ENCODE measurements at places on chromosomes 1 and 21. TPM values are rescaled to one million over a fixed set of nuclear protein-coding genes. Genes with fewer than 3 reads are reported as not detected.

DNA sequence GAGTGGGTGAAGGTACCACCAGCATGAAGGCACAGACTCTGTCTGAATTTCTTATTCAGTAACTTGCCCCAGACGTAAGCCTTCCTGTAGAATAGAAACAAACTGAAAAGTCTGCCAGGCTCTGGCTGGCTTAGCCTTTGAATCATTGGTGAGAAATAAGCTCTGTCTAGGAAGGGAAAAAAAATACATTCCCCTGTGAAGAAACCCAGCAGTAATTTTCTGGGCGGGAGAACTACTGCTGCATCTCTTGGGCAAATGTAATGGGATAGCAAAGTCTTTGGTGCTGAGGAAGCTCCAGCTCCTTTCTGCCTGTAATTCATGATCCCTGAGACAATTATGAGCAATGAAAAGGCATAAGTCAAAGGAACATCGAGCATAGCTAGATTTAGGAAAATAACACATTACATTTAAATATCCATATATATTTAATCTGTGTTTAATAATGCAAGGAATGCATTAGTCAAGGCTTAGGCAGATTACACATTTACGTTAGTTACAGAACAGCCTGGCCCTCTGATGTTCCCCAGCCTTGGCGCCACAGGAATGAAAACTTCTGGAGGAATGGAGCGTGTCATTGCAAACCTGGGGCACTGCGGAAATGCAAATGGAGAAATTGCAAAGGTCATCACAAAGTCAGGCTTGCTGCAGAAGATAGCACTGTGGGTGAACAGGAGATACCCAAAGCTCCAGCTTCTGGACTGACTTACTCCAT, 216.3 kb upstream of the CAMK1G start:
- peaks cover 9% of the 10 kb centered on the region for H3K4me1 ChIP-seq
- H3K27ac ChIP-seq = no peak overlapping the region
- no peaks in the 10 kb centered on the region for H3K36me3 ChIP-seq
- DNase-seq = no peak
- no peak overlapping the region for H3K4me3 ChIP-seq

GRCh38 chr1:227744668-227745067, 9.4 kb downstream of the SNAP47 start:
- H3K27ac ChIP-seq = no peak overlapping the region
- peaks cover 33% of the 10 kb centered on the region for H3K4me1 ChIP-seq
- no peaks in the 10 kb centered on the region for H3K27me3 ChIP-seq
- H3K36me3 ChIP-seq = peaks cover 9% of the 10 kb centered on the region

GRCh38 chr1:244214009-244214967, 163.2 kb downstream of the ZBTB18 start:
- peak; percentile 77 for DNase-seq
- H3K27ac ChIP-seq = peak overlapping the region; percentile 65

DNA sequence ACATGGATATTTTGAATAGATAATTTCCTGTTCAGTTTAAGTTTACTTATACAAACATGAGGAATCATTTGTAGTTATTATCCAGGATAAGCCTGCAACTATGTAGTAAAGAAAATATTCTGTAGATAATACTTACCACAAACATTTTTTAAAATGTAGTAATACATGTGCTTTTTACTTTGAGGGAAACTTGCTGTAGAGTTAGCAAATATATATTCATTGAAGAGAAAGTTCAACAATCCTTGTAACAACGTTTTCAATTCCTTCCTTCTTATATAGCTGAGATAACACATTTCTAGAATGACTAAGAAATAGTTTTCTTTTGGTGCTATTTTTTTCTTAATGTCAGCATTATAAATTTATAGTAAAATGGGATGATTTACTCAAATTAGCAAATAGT, 664.6 kb upstream of the ADAMTS5 start:
- no peak overlapping the region for H3K27ac ChIP-seq
- no peaks in the 10 kb centered on the region for H3K27me3 ChIP-seq
- H3K4me1 ChIP-seq = peaks cover 5% of the 10 kb centered on the region
- DNase-seq = no peak
- H3K4me3 ChIP-seq = no peak overlapping the region
- no peaks in the 10 kb centered on the region for H3K36me3 ChIP-seq

- H3K36me3 ChIP-seq = peaks cover 59% of the 10 kb centered on the region
- no peak overlapping the region for H3K4me3 ChIP-seq
These were observed 2.8 kb downstream of the PPIH start for GRCh38 chr1:42660907-42661500.

- H3K27me3 ChIP-seq = no peaks in the 10 kb centered on the region
- no peaks in the 10 kb centered on the region for H3K4me1 ChIP-seq
- no peak overlapping the region for H3K4me3 ChIP-seq
- H3K27ac ChIP-seq = no peak overlapping the region
- DNase-seq = no peak
These were observed 13.0 kb downstream of the TRAF5 start for GRCh38 chr1:211339631-211340041.

DNA sequence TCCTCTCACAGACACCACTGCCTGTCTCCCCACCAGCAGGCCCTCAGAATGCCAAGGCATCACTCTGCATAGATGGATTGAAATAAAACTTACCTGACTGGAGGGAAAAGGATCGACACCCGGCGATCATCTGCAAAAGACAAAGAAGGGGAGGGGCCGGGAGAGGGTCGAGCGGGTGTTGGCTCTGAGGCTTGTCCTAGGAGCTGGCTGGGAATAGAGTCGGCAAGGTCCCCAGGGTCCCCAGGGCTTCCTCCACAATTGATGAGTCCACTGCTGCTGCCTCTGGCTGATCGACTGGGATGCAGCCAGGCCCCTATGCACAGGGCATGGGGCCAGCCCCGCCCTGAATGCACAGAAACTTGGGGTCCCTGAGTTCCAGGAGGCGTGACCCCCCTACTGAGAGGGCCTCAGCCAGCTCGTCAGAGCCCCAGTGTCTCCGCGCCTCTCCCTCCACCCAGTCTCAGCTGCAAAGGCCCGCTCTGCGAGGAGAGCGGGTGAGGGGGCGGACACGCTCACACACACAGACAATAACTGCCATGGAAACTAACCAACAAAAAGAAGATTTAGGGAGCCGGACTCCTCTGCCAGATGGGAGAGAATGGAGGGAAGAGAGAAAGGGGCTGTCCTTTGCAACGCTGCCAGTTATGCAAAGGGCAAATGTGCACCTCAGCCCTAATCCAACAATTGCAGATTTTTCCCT, at the start of gene KLHDC8A:
TSS of gene KLHDC8A (minus strand) at position 483 of the 700 bp plus-strand sequence. CDS start 13,318 bp downstream, outside the sequence.
- H3K27ac ChIP-seq = no peak within 1 kb of the TSS
- DNase-seq = no peak
- peaks cover 12% of the 10 kb centered on the region for H3K4me1 ChIP-seq
- no peaks in the 10 kb centered on the region for H3K36me3 ChIP-seq
- H3K27me3 ChIP-seq = peaks cover 11% of the 10 kb centered on the region
- no peak within 1 kb of the TSS for H3K4me3 ChIP-seq

- no peaks in the 10 kb centered on the region for H3K27me3 ChIP-seq
- H3K27ac ChIP-seq = no peak overlapping the region
- H3K4me1 ChIP-seq = peaks cover 6% of the 10 kb centered on the region
- no peak for DNase-seq
- H3K4me3 ChIP-seq = no peak overlapping the region
- no peaks in the 10 kb centered on the region for H3K36me3 ChIP-seq
These were observed 64.5 kb upstream of the ABCG1 start for GRCh38 chr21:42154237-42155044.

DNA sequence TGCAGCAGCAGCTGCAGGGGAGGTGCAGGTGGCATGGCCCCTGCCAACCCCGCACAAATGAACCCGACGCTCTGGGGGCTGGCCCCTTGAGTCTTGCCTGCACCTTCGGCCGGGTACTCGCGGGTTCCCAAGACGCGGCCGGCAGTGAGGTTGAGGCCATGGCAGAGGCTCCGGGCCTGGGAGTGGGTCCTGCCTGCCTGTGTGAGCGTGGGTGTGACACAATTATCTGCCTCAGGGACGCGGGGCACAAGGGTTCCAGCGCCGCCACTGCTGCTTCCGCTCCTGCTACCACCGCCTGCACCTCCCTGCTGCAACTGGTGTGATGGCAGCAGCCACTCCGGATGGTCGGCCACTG, 20.9 kb upstream of the TGFB2 start:
- H3K27me3 ChIP-seq = no peaks in the 10 kb centered on the region
- no peak for DNase-seq
- no peak overlapping the region for H3K27ac ChIP-seq
- no peak overlapping the region for H3K4me3 ChIP-seq

DNA sequence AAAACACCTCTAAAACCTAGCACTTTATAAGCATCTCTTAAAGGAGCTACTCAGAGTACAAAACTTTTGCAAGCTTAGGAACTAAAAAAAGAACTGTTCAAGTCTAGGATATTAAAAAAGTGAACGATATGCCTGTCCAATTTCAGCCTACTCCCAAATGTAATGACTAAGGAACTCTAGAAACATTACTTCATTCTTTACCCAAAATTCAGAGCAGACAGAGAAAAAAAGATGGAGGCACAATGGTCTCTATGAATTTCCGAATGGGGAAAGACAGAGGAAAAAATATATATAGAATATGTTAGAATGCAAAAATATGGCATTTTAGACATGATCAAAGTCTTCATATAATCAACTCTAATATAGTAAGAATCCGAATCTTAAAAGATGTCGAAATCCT, 61.2 kb downstream of the TP53BP2 start:
- H3K4me3 ChIP-seq = no peak overlapping the region
- DNase-seq = no peak
- H3K27ac ChIP-seq = no peak overlapping the region
- H3K27me3 ChIP-seq = no peaks in the 10 kb centered on the region

GRCh38 chr21:35824136-35824535, 236.2 kb downstream of the SETD4 start:
- H3K27me3 ChIP-seq = no peaks in the 10 kb centered on the region
- no peak overlapping the region for H3K4me3 ChIP-seq
- DNase-seq = no peak
- no peaks in the 10 kb centered on the region for H3K4me1 ChIP-seq
- no peaks in the 10 kb centered on the region for H3K36me3 ChIP-seq

CLEC20A gene
- total RNA-seq = not detected

LMX1A gene
- not detected for total RNA-seq

CCDC181 gene
- not detected for total RNA-seq

SPRR5 gene
- not detected for total RNA-seq

TSACC gene
- not detected for total RNA-seq
